ENCODE measurements at places on chromosomes 3 and 15.

DNA sequence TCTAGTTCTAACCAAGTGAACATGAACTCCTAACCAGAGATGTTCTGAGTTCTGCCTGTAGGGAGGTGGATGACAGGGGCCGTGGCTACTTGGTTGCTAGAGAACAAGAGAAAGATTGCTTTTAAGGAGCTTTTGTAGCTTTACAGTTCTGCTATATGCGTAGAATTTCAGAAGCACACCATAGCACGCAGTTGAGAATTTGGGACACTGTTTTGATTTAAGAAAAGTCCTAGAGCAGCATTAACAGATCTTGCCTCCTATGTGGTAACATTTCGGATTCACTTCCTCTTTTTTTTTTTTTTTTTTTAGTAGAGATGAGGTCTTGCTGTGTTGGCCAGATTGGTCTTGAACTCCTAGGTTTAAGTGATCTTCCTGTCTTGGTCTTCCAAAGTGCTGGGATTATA, 181.7 kb downstream of the TCF12 start:
- DNase-seq: no peak

- DNase-seq: no peak
Measured at GRCh38 chr3:10772271-10773161, 43.5 kb upstream of the SLC6A11 start.

- no peak for DNase-seq
Measured at GRCh38 chr15:63985221-63986184, 60.8 kb downstream of the DAPK2 start.

DNA sequence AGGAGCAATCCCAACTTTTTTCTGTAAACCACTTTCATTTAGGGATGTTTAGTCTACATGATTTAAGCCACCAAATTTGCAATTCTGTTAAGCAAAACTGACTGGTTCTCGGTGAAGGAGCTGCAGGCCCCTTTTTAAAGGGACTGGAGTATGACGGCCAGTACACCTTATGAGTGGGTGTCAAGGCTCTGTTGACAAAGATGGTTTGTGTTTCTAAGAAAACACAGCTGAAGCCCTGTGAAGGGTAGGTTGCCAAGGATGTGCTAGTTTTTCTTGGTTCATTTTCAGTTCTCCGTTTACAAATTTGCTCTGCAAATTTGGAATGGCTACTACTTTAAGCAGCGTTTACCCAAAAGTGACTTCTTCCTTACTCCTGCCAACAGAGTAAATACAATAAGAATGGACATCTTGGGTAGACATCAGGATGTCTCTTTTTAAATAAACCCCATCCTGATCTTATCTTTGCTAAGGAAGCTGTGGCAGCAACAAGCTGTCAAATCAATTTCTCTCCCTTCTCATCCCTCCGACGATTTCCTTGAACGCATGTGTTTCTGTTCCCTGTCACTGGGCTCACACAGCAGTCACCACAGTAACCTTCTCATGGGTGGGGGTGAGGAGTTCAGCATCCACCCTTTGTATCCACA, 58.2 kb upstream of the CMTM8 start:
- no peak for DNase-seq

DNA sequence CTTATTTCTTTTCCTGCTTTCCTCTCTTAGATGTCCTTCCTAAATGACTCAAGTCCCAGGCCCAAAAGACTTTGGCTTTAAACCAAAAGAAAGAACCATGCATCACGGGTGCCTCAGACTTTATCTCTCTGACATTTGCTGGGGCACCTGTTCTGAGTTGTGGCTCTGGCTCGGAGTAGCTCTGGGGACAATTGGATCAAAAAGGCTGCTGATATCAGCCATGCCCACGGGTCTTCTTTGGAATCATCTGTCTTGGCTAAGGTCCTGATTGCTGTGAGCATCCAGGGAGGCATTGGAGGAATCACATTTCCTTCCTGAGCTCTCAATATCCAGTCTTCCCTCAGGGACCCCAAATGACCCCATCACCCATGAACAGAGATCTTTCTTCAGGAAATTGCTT, 59.9 kb downstream of the CLSTN2 start:
- no peak for DNase-seq

DNA sequence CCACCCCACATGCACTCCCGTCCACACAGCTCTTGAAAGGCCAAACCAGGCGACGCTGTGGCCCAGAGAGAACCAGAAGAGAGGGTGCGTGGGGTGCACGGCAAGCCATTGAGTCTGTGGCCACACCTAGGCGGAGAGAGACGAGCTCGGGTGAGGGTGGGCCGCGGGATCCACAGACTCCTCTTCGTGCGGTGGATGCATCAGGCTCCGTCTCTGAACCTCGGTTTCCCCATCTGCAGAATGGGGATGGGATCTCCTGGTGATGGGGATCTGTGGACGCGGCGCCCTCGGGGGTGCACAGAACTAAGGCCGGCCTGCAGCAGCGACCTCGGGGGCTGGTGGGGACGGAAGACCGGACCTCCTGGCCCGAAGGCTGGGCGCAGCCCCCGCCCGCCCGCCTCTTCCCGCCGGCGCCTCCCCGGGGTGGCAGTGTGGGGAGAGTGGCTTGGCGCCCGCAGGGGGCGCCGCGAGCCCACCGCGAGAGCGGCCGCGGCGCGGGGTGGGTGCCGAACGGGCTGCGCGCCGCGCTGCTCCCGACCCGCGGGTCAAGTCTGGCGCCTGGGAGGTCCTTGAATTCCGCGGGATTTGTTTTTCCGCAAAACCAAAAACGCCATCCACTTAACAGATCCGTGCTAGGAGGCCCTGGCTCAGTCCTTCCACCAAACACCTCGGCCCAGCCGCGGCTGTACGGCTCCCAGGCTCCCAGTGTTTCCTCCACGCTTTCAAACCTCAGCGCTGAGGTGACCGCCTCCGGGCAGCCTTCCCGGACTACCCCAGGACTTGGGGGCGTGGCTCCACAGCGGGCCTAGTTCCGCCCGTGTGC, 13.2 kb upstream of the ADPGK start:
- DNase-seq: no peak

- no peak for DNase-seq
Measured at GRCh38 chr3:49871531-49872153, 1.9 kb upstream of the CAMKV start.

GRCh38 chr15:68551296-68551635, 27.5 kb upstream of the CORO2B start:
- DNase-seq: no peak

- no peak for DNase-seq
Measured at GRCh38 chr15:40468898-40469331, 1.9 kb upstream of the CHST14 start.

- DNase-seq: peak; percentile 41
Measured at GRCh38 chr3:52216585-52217408, 8.6 kb downstream of the TLR9 start.

DNA sequence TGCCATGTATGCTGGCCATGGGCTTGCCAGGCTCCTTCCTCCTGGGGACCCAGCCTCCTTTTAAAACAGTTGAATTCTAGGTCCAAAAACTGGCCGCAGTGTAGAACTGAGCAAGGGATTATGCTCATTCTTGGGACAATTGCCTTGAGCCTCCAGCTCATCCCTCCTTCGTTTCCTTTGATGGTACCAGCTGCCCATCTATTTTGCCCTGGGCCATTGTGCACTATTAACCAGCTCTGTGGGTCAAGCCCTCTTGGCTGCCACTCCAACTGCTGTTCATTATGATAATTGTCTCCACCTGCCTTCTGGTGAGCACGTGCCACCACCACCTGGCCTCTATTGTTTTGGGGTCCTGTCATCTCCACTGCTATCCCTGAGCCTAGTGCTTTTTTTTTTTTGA, 75.8 kb upstream of the SYN2 start:
- DNase-seq: no peak

- DNase-seq: no peak
Measured at GRCh38 chr3:129623447-129624118, 17.1 kb upstream of the PLXND1 start.

DNA sequence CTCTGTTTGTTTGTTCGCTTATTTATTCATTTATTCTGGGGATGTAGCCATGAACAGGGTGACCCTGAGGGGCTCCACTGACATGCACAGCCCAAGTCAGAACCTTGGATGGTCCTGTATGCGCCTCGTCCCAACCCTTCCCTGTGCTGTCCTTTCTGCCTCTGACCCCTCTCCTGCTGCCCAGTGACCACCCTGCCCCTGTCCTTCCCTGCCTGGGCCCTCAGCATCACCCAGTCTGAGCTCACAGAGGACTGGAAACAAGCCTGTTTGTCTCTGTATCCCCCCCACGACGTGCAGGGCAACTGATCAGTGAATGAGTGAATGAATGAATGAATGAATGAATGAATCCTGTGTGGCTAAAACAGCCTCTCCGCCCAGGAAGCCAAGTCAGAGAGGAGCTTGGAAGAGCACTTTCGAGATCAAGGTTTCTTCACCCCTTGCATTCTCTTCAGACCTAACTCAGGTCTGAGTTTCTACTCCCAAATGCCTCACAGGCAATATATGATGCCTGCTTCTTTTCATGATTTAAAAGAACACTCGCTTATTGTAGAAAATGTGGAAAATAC, 157.7 kb downstream of the SMAD6 start:
- DNase-seq: no peak

DNA sequence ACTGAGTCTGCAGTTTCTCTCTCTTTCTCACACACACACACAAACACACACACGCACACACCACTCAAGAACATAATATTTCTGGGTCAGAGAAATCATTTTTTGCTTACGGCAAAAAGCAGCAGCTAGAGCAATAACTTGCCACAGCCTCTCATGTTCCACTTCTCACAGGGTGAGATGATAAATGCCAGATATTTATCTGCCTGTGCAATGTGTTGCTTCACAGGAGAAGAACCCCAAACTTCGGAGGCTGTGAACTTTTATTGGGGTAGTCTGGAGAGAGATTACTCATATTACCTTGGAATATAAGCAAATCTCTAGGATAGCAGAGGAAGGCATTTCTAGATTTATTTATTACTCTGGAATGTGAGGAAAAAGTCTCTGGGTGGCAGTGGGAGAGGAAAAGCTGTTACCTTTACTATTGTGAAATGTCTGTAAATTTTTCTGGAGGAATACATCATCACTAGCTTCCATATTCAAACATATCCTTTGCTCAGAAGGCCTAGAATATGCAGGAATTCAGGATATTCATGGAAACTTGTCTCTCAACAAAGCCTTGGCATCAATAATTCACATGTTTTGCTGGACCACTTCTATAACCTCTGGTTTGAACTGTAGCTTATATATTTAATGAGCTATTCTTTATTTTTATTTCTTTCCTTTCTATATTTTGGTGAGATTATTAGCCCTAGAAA, 369.2 kb downstream of the NSUN3 start:
- DNase-seq: no peak

GRCh38 chr3:53074761-53075742, 29.2 kb upstream of the SFMBT1 start:
- DNase-seq: no peak

DNA sequence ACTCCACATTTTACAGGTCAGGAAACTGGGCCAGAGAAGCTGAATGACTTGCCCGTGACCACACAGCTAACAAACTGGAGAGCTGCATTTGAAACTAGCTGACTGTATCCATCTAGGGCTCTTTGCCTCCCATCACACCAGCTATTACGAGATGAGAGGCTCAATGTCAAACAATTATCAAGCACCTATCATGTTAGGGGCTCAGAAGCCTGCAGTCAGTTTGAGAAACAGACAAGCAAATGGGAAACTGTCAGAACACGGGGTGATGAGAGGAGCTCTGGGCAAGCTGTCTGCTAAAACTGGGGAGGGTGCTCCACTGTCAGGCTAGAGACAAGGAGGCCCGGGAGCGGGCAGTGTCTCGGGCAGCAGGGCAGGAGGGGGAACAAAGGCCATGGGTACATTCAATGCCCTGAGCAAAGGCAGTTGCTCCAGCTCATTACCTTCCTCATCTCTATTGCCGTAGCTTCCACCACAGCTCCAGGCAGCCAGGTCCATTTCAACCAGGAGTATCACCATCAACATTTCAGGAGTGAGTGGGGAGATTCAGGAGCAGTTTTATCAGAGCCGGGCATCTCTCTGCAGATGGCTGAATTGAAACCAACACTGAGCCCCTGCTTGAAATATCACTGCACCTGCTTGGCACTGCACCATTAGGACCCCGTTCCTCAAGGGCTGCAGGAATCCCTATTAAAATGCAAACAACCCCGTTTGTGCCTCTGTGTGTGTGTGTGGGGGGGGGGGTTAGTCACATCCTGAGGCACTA, 122.6 kb downstream of the RAB11A start:
- DNase-seq: no peak

Data from stimulated activated CD8-positive, alpha-beta memory T cell treated with anti-CD3 and anti-CD28 coated beads, Interleukin-4, amount 100 ng/mL, for 4 hours (primary cell).